ENCODE measurements at places on chromosomes 12 and 14.

DNA sequence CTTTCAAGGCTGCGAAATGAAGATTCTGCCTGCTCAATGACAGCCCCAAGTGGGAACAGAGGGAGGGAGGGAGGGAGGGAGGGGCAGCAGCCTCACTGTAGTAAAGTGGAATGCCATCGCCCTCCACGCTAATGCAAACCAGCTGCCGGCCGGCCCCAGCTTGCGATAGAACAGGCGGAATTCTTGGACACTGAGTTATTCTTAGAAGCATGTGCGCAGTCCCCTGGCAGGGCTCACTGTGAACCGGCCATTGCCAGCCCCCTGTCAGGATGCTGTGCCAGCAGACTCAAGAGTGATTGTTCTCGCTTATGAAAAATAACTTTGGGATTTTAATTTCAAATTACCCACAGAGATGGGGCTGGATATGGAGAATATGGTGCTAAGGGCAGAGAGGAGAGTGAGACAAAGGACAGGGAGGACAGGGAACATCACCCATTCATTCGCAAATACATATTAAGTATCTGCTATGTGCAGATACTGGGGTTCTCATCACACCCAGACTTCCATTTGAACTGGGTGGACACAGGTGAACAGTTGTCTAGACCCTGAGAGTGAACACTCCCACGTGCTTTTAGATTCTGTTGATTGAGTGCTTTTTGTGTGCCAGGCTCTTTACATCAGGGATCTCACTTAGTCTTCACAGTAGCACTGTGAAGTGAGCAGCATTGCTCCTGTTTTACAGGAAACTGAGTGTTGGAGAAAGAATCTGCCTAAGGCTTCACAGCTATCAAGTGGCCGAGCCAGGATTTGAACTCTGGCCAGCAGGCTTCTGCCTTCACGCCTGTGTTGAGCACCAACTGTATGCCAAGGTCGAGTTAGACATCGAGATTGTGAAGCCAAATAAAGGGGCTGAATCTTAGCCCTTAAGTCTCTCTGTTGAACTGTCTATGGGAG, 192.9 kb downstream of the C12orf75 start:
- DNase-seq, result no peak

DNA sequence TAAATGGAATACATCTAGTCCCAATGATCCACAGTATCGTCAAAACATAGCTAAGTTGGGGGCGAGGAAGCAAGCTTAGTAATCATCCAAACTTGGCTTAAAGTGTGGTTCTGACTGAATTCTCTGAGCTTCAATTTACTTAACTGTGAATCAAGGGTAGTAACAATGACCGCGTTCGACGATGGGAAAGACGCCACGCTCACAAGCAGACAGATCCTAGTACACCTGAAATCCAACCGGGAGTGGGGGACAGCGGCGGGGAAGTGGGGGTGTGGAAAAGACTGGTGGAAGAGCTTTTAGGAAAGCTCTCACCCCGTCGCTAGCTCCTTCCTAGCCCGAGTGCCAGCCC, 433 bp downstream of the COX16 start:
- no peak for DNase-seq

DNA sequence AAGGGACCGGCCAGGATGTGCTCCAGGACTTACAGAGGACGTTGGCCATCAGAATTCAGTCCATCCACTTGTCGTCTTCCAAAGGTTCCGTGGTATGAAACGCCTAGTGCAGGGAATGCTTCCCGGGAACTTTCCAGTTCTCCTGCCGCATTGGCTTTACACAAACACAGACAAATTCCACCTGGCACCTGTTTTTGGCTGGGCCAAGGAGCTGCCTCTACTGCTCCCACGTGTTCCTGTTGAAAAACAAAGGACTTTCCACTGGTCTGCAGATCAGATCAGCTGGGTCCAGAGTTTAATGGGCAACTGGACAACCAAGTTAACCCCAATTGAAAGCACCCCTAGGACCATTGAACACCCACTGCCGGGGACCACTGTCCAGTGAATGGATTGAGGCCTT, 28.0 kb upstream of the PWP1 start:
- no peak for DNase-seq

DNA sequence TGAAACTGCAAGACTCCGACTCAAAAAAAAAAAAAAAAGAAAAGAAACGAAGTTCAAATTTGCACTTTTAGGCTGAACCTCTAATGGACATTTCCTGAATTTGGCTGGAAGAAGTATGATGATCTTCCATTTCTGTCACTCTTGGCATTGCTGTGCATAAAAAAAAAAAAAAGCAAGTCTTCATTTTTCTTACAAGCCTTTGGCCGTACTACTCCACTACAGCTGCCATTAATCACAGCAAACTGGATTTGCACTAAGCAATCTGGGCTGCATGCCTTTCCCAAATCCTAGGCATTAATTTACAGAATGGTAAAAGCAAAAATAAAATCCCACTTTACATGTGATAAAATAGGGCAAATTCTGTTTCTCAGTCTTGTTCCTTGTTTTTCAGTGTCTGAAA, 7.1 kb downstream of the CSRP2 start:
- no peak for DNase-seq

DNA sequence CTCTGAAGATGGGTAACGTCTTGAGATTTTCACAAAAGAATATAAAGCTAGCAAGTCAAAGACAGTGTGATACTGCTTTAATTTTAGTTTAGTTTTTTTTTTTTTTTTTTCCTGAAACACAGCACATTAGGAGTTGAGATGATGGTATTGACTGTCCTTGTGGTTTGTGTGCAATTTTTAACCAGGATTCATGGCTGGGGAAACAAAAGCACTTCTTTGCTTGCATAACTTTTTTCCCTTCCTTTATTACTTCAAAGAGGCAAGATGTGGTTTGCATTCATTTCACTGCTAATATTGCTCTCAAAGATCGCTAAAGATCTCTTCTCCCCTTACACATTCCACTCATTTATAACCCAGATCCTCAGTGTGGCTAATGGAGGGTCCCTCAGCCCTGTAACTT, 157.1 kb upstream of the PZP start:
- DNase-seq, result no peak

DNA sequence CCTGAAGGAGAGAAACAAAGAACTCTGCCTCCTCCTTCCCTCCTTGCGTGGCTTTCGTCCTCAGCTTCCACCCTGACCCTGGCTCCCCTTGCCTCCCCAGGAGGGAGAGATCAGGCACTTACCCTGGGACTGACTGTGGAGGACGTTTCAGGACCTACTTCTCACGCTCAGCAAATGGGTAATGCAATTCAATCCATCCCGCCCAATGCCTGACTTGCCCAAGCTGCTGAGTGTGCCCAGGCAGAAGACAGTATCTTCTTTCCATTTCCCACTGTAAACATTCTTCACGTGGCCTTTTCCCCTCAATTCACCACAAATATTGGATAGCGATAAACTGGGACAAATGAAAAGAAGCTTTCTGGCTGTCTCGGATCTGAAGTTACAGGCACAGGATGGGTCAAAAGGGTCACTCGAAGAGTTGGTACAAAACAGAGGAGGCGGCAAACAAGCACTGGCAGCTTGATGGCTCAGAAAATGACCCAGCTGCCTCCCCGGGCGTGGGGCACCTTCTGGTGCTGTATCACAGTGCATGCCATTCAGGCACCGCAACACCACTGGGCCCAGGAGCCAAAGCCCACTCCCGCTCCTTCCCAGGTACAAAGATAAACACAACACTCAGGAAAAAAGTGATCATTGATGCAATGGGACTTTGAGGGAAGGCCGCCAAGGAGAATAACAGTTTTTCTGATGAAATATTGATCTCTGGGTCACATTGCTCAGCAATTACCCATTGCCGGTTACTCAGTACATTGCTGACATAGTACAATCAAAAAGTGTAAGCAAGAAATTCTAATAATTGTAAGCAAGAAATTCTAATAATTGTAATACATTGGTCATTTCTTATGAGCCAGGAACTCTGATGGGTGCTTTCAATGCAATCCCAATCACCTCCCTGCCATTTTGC, 65.8 kb downstream of the TRIM9 start:
- DNase-seq, result no peak

DNA sequence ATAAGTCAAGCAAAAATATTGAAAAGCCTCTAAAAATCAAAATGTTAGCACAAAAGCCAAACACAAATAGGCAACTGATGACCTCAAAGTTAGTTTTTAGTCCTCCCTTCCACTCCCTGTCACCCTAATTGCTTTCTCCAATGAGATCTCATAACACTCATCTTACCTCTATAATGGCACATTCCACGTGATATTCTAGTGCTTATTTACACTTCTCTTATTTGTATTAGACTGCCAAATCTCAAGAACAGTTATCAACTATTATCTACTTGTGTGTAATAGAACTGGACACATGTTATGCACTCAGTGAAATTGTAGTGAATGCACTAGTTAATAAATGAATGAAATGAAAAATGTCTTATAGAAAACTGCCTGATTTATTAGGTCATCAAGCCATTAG, 55.5 kb upstream of the AVPR1A start:
- no peak for DNase-seq

GRCh38 chr14:63493246-63493645, 49.9 kb downstream of the PPP2R5E start:
- no peak for DNase-seq

GRCh38 chr12:75623631-75624154, 112.3 kb upstream of the KRR1 start:
- peak; percentile 60 for DNase-seq

DNA sequence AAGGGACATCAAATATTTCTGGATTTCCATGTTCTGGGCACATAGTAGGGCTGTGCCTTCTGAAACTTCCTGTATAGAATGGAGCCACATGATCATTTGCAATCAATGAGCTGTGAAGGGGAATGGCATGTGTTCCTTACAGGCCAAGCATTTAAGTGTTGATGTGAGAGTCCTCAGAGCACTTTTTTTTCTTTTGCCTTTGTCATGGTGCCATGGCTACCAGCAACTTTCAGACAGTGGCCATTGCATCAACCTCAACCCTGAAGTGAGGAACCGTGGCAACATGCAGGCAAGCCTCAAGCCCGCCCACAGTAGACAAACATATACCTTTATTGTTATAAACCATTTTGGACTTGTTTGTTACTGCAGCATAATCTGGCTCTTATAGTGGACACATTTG, 948.1 kb downstream of the NRXN3 start:
- DNase-seq, result no peak

DNA sequence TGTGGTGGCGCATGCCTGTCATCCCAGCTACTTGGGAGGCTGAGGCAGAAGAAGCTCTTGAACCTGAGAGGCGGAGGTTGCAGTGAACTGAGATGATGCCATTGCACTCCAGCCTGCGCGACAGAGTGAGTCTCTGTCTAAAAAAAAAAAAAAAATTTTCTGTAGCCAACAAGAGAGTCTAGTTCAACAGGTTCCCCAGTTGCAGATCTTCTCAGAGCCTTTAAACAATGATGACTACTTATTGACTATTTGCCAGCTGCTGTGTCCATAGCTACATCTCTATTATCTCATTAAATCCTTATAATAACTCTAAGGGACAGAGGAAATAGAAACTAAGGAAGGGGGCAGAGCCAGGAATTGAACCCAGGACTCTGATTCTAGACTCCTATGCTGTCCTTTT, 15.2 kb upstream of the MYL2 start:
- no peak for DNase-seq

DNA sequence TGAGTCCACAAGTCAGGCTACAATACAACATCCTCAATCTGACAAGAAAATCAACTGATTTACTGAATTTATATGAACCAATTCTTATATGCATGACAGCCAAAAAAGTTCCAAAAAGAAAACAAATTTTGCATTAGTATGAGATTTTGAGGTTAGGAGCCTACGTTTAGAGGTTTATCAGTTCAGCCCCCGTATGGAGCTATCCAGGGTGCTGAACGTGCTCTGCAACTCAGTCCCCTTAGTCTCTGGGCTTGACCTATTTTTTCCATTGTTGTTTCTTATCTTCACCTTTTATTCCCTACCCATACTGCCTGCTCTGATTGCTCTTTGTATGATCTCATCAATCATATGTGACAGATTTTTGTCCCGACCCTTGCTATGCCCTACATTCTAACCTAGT, 693.0 kb downstream of the NRXN3 start:
- peak; percentile 25 for DNase-seq

GRCh38 chr12:56626701-56627100, 3.4 kb downstream of the BAZ2A start:
- no peak for DNase-seq
